ENCODE measurements at places on chromosomes 12 and 14.

DNA sequence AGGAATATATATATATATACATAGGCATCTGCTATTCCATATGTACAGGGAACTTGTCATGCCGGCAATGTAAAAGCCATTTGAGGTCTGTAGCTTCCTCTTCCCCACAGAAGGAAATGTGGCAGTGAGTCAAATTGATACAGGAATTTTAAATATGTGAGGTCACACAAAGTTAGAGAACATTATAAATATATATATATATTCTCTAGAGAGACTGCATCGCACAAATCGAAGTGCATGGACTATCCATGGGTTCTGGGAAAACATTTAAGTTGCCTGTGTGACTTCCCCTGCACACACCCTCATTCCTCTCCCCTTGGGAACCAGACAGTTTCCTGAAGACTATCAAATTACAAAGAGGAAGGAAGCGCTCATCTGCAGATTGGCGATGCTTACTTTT is 100.9 kb upstream of the CCDC91 start:
- DNase-seq, result no peak

DNA sequence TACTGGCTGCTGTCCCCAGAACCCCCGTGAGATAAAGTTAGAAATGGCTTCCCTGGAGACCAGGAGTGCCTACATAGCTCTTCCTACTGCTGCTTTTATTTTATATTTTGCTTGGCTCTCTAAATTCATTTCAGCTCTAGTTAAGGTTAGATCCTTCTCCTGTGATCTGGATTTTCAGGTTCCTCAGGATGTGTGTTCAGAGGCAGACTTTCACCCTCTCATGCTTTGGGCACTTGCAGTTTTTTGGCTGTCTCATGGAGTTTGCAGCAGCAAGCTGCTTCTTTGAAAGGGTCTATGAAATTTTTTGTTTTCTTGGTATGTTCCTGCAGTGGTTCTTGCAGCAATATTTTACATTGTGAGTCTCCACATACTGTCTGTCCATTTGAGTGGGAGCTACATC is 93.3 kb downstream of the ATP23 start:
- no peak for DNase-seq

- peak; percentile 95 for DNase-seq
These were observed 40.9 kb downstream of the NT5DC3 start for GRCh38 chr12:103799857-103800771.

- DNase-seq, result peak; percentile 25
These were observed 26.8 kb downstream of the AMN start for GRCh38 chr14:102949062-102949800.

GRCh38 chr12:64687816-64688215 is 71.4 kb downstream of the GNS start:
- DNase-seq, result no peak

DNA sequence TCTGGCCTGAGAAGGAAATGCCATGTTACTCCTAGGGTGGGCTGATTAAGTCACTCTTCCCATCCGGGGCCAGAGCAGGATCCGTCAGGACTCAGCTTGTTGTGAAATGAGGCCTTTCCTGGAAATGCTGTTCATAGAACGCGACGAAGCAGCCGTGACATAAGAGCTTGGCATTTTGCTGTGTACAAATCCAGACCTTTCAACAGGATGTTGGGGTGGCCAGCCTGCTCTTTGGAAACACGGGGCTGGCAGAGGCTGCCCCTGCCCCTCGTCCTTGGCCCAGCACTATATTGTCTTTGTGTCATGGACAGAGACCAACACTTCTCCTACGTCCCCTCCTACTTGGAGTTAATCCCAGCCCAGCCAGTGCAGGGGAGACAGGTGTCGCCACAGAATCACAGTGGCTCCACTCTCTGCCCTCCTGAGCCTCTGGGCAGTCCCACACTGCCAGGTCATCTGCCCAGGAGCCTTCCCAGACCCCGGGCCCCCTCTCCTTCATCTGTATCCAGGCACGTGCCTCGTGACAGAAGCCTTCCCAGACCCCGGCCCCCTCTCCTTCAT is 18.6 kb upstream of the EIF5 start:
- no peak for DNase-seq

- DNase-seq, result no peak
These were observed 196.1 kb downstream of the BCL11B start for GRCh38 chr14:99075771-99076375.

DNA sequence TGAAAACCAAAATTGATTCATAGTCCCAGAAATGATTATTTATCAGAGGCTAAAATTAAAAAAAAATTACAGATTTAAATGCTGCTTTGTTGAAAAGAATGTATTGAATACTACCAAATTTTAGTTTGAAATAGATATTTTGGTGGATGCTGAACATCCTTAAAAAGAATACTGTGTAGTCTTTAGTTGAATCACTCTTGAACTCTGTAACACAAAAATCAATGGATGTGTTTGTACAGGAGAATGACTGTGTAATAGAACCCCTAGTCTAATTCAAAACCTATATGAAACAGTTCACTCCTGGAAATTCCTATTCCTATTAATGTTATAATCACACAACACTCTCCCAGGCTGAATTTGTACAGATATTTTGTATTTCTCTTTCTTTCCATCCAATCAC is 1.5 kb upstream of the TSPAN8 start:
- no peak for DNase-seq

DNA sequence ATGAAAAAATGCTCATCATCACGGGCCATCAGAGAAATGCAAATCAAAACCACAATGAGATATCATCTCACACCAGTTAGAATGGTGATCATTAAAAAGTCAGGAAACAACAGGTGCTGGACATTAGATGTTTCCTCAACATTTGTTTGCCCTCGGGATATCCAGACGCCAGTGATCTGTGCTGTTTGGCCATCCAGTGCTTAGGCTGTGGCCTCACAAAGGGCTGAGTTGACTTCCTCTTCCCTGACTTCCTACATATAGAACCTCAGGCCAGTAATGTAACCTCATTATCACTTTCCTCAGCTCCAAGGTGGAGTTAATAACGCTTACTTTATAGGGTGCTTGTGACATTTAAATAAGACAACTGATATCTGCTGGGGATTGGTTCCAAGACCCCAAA is 51.8 kb downstream of the SLC15A5 start:
- no peak for DNase-seq

Data from NCI-H2081 (cell line).